ENCODE measurements at places on chromosomes 1 and 21. TPM values are rescaled to one million over a fixed set of nuclear protein-coding genes. Genes with fewer than 3 reads are reported as not detected.
A peak's percentile ranks its signal among the peaks of the same experiment; 100 is the strongest.

Gene LPGAT1
- polyA plus RNA-seq: 7.1 TPM

Gene FCMR
- 1.3 TPM for polyA plus RNA-seq

Gene LY9
- polyA plus RNA-seq: 0.41 TPM

Gene UTS2
- not detected for polyA plus RNA-seq

Gene XCL2
- polyA plus RNA-seq: not detected

Gene LMOD1
- polyA plus RNA-seq: 9.5 TPM

Gene KIAA0040
- polyA plus RNA-seq: 20.0 TPM

Gene LAX1
- not detected for polyA plus RNA-seq

Gene AKNAD1
- polyA plus RNA-seq: not detected

DNA sequence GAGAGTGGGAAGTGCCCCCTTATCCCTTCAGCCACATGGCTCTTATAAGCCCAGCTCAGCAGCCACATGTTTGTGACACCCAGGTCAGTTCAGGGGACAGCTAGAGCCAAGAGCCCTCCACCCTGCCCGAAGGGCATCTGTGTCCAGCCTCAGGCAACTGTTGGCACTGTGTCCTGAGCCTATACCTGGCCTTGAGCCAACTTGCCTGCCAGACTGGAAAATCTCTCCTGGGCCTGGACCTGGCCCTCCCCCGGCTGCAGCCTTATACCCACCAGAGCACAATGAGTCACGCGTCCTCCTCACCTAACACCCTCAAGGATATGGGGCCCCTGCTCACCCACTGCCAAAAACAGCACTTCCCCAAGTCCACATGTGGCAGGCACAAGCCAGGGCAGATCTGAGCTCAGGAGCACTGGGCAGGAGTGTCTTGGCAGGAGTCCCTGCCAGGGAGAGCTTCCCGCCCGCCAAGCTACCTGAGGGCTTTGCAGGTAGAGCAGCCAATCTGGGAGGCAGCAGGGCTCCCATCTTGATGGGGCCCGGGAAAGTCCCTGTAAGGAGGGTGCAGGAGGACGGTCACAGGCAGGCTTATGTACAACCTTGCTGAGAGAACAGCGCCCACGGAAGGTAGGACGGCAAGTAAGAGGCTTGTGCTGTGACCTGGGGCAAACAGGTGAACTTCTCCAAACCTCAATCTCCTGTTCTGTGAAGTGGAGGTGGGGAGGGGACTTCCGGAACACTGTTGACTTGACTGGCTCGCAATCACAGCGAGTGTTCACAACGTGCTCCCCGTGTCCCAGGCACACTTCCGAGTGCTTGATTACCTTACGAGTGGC is 19.8 kb upstream of the HSPG2 start:
- DNase-seq: no peak

GRCh38 chr1:62941780-62942179 is 157.8 kb downstream of the ATG4C start:
- no peak for DNase-seq

- no peak for DNase-seq
Observed at GRCh38 chr1:229230140-229230892, 40.6 kb upstream of the RAB4A start.

DNA sequence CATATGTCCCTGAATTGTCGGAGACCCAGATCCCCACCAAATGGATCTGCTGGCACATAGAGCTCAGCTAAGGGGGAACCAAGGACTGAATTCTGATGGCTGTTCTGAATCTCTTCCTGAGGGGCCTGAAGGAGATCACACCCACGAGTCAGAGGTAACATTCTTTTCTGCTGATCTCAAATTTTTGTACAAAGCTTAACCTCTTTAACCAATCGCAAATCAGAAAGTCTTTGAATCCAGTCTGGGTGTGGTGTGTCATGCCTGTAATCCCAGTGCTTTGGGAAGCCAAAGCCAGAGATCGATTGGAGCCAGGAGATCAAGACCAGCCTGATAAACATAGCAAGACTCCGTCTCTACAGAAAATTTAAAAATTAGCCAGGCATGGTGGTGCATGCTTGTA is 62.8 kb upstream of the PRRC2C start:
- no peak for DNase-seq

DNA sequence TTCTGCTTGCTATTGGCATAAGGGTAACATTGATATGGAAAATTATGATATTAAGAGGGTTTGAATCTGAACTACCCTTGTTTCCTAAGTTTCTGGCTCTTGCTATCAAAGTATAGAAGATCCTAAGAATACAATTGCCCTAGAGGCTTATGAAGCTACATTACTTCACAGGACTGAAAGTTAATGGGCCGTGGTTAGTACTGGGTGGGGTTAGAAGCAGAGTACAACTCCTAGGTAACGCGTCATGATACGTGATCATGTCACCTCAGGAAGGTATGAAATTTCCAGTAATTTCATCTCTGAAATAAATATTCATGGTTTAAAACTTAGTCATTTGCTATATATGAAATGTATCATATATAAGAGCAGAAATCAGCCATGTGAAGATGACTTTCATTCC is 743.8 kb upstream of the NEGR1 start:
- no peak for DNase-seq

GRCh38 chr1:79478160-79478559 is 471.6 kb upstream of the ADGRL4 start:
- no peak for DNase-seq

- no peak for DNase-seq
Observed at GRCh38 chr1:107867897-107868296, 97.1 kb downstream of the VAV3 start.

DNA sequence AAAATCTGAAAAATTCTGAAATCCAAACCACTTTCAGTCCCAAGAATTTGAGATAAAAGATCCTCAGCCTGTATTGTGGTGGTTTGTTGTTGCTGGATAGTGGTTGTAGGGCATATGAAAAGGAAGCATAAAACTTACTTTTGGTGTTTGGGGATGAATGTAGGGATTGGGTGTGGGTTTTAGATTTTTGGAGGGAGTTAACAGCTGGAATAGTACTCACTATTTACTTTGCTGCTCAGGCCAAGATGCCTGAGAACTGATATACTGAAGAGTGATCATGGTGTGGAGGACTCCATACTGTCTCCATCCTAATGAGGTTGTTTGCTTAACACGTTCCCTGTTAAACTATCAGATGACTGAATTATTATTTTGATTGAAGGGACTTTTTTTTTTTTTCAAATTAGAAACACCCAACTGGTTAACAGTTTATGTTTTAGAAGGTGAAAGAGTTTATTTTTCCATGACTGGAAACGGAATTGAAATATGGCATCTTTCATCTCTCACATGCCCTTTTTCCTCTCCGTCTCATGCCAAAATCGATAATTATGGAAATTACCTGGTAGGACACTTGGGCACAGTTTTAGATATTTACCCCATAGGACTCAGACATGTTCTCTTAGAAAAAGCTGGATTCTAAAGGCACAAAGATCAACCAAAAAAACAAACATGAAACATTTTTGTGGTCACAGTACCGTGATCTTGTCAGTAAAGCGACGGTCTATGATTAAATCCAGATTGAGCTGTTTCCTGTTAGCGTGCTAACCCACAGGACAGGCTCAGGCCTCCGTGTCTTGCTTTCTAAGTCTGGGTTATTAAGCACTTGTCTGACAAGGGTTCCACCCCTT is 37.3 kb downstream of the RGL1 start:
- DNase-seq: peak; percentile 35

DNA sequence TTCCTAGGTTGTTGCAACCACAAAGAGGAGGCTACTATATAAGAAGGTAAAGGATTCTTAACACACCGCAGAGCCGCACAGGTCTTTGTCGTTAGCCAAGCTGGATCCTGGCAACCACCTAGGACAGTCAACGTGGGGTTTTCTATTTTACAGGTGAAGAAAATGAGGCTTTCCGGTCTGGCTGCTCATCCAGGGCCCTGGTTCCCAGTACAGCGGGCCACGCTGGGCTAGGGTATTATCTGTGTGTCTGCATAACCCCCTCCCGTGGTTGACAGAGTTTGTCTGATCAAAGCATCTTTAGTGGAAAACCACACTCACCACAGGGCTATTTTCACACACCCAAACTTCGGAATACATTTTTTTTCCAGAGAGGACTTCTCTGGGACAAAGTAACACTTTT is 39.0 kb upstream of the PDE9A start:
- no peak for DNase-seq

DNA sequence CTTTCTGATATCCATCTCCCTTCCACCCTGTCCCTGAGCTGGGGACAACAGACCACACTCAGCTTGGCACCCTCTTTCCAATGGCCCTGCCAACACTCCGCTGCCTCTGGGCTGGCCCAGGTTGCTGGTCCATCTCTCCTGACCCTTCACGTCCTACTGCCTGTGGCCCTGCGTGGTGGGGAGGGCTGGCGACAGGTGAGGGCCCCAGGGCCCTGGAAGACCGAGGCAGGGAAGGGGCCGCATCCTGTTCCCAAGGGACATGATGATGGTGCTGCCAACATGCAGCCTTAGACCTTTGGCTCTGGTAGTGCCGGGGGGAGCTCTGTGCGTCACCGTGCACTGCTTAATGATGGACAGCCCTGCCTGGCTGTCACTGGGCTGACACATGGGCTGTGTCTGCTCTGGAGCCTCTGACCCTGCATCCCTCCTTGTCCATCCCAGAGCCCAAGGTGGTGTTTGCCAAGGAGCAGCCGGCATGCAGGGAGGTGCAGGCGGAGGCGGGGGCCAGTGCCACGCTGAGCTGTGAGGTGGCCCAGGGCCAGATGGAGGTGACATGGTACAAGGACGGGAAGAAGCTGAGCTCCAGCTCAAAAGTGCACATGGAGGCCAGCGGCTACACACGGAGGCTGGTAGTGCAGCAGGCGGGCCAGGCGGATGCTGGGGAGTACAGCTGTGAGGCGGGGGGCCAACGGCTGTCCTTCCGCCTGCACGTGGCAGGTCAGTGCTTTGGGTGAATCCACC is 65.2 kb downstream of the OBSCN start:
- DNase-seq: peak; percentile 63

GRCh38 chr21:45592626-45593134 is 50.4 kb upstream of the SLC19A1 start:
- peak; percentile 20 for DNase-seq

- no peak for DNase-seq
Observed at GRCh38 chr1:79161077-79161476, 154.5 kb upstream of the ADGRL4 start.

- peak; percentile 85 for DNase-seq
Observed at GRCh38 chr1:14094611-14095400, 394.8 kb downstream of the PRDM2 start.

DNA sequence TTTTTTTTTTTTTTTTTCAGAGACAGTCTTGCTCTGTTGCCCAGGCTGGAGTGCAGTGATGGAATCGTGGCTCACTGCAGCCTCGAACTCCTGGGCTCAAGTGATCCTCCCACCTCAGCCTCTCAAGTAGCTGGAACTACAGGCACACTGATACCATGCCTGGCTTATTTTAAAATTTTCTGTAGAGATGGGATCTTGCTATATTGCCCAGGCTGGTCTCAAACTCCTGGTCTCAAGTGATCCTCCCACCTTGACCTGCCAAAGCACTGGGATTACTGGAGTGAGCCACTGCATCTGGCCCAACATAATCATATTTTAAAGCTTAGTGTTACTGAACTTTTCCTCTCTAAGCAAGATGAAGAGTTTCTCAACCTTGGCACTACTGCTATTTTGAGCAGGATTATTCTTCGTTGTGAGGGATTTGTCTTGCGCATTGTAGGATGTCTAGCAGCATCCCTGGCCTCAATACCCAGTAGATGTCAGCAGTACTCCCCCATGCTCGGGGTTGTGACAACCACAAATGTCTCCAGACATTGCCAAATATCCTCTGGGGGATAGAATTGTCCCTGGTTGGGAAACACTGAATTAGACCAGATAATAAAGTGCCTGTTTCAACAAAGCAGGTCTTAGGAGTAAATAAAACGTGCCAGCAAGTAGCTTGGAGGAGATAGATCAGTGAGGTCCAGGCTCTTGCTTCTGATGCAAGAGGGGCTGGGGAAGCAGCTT is 15.1 kb upstream of the THRAP3 start:
- no peak for DNase-seq

GRCh38 chr1:174789399-174789798 is 210.3 kb upstream of the CACYBP start:
- DNase-seq: no peak

GRCh38 chr1:85093644-85094043 is 45.3 kb upstream of the MCOLN3 start:
- no peak for DNase-seq

GRCh38 chr1:181405584-181405983 is 77.7 kb upstream of the CACNA1E start:
- no peak for DNase-seq

DNA sequence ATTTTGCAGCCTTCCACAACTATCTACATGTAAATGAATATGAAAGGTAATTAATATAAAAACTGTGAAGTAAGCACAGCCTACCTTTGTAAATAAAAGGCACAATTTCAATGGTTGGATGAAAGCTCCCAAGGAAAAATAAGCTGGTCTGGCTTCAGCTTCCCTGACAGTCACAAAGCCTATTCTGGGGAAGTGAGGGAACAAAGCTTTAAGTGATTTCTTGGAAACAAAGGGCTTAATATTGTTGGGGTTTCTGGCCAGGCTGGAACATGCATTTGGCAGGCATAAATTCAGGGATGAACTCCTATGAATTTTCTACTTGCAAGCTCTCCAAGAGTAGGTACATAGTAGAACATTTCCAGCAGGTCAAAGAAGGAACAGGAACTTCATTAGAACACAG is 17.3 kb downstream of the BCAS2 start:
- no peak for DNase-seq

DNA sequence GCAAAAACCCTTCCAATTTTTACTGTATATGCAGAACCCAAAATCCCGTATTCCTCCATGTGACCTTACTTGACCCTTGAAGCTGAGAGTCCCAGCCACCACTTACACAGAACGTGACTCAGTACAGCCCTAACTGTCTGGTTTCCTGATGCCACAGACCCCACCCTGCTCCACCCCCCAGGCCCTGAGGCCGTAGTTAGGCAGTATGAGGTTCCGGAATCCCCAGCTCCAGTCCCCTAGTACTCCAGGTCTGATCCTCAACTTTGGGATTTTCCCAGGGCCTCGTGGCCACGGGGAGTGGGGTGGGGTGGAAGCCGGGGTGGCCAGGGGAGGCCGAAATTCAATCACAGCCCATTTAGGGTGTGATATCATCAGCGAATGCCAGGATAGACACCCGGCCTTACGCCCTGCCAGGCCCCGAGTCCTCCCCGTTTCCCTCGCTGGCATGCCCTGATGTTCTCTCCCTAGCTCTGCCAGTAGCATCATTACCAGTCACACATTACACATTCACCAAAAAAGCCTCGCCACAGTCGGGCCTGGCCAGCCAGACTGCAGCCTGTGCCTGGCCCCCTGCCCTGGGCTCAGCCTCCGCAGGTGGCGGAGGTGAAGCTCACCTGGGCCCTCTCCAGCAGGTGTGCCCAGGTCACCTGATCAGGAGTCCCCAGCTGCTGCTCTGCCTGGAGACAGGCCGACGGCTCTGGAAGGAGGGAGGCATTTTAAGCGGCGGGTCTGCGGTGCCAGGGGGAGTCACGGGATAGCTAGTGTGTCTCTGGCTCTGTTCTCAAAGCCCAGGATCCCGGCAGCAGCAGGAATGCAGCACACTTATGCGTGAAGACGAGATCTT is 70.8 kb downstream of the SCCPDH start:
- DNase-seq: no peak

- peak; percentile 92 for DNase-seq
Observed at GRCh38 chr1:23177438-23178380, 9.1 kb upstream of the LUZP1 start.
